Activated T-helper 2 cell treated with anti-CD3 and anti-CD28 coated beads, Interferon-gamma antibody, Interleukin-2, Interleukin-4, amounts not matched to agents 10 μg/mL and 5 μg/mL and 100 μg/mL, durations not matched to agents 14 hours and 24 hours and 36 hours (primary cell): ENCODE measurements at places on chromosomes 6 and 20. TPM values are rescaled to one million over a fixed set of nuclear protein-coding genes. Genes with fewer than 3 reads are reported as not detected.

- H3K4me3 ChIP-seq, result no peak overlapping the region
- H3K4me1 ChIP-seq, result no peaks in the 10 kb centered on the region
- DNase-seq, result no peak
- H3K27ac ChIP-seq, result no peak overlapping the region
- H3K36me3 ChIP-seq, result no peaks in the 10 kb centered on the region
- H3K27me3 ChIP-seq, result peaks cover 12% of the 10 kb centered on the region
Measured at GRCh38 chr6:166795879-166796278, 160.5 kb downstream of the RNASET2 start.

GRCh38 chr6:136036601-136037000 is 185.1 kb downstream of the PDE7B start:
- H3K4me1 ChIP-seq, result peaks cover 30% of the 10 kb centered on the region
- peaks cover 4% of the 10 kb centered on the region for H3K27me3 ChIP-seq
- no peak overlapping the region for H3K4me3 ChIP-seq
- no peak overlapping the region for H3K27ac ChIP-seq
- no peak for DNase-seq

The CALHM6 gene
- total RNA-seq, result 8.6 and 9.7 TPM in 2 replicates

- no peak for DNase-seq
- no peaks in the 10 kb centered on the region for H3K27me3 ChIP-seq
- H3K27ac ChIP-seq, result no peak overlapping the region
- no peak overlapping the region for H3K4me3 ChIP-seq
- no peaks in the 10 kb centered on the region for H3K36me3 ChIP-seq
- H3K4me1 ChIP-seq, result peaks cover 31% of the 10 kb centered on the region
Measured at GRCh38 chr20:50286609-50287008, 96.0 kb downstream of the CEBPB start.

The PRSS16 gene
- 0.55 and 0.57 TPM in 2 replicates for total RNA-seq

DNA sequence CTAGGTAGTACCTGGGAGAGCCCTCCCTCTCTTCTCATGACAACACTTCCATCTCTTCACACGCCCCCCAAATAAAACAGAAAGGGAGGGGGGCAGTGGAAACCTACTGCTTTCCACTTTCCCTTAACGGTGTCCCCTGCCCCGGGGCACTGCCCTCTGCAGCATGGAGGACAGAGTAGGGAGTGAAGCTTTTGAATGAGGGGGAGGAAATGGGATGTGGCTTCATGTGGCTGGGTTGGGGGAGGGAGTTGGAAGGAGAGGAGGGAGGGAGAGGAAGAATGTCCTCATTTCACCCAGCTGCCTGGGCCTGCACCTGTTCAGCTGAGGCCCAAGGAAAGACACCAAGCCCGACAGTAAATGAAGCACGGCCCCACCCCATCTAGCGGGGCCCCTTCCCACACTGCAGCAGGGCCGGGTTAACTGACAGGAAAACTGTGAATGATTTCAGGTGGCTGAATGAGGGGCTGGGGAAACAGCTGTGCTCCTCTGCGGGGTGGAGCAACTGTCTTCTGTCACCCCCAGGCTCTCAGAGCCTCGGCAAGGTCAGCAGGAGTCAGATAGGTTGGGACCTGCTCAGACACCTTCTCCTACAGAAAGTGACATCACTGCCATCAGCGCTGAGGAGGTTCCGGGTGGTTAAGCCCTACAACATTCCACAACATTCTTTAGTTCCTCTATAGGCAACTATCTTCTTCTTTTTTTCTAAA is 40.0 kb upstream of the TAF8 start:
- DNase-seq, result no peak
- no peaks in the 10 kb centered on the region for H3K27me3 ChIP-seq
- peak overlapping the region; percentile 93 for H3K27ac ChIP-seq
- peaks cover 59% of the 10 kb centered on the region for H3K4me1 ChIP-seq

DNA sequence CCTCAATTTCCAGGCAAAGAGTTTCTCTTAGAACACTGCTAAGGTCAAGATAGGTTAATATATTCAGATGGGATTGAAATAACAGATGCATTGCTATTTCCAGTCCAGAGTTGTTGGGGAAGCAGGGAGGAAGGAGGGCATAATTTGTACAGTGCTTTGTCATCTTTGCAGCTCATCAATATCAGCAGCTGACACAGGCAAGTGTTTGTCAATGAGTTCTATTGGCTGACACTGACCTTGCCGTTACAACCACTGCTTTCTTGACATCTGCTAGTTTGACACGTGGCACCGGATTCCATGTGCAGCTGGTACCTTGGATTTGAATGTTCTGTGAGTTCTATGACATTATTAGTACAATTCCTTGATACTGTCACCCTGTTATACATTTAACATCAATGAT is 28.0 kb upstream of the MLIP start:
- H3K4me1 ChIP-seq, result no peaks in the 10 kb centered on the region
- no peak for DNase-seq
- H3K27ac ChIP-seq, result no peak overlapping the region
- no peaks in the 10 kb centered on the region for H3K27me3 ChIP-seq

The CASS4 gene
- 4.6 and 4.7 TPM in 2 replicates for total RNA-seq

GRCh38 chr6:5098501-5099270 is 13.5 kb downstream of the PPP1R3G start:
- no peaks in the 10 kb centered on the region for H3K36me3 ChIP-seq
- DNase-seq, result no peak
- H3K27me3 ChIP-seq, result peaks cover 5% of the 10 kb centered on the region
- H3K27ac ChIP-seq, result no peak overlapping the region

The CGA gene
- 0.44 and 0.59 TPM in 2 replicates for total RNA-seq

The ANKRD6 gene
- total RNA-seq, result 2.2 TPM in 2 replicates

The ECT2L gene
- total RNA-seq, result not detected in 2 replicates

GRCh38 chr6:113293423-113293740 is 563.8 kb upstream of the MARCKS start:
- H3K36me3 ChIP-seq, result no peaks in the 10 kb centered on the region
- H3K4me3 ChIP-seq, result no peak overlapping the region
- DNase-seq, result no peak
- H3K27ac ChIP-seq, result no peak overlapping the region
- H3K4me1 ChIP-seq, result no peaks in the 10 kb centered on the region
- no peaks in the 10 kb centered on the region for H3K27me3 ChIP-seq

DNA sequence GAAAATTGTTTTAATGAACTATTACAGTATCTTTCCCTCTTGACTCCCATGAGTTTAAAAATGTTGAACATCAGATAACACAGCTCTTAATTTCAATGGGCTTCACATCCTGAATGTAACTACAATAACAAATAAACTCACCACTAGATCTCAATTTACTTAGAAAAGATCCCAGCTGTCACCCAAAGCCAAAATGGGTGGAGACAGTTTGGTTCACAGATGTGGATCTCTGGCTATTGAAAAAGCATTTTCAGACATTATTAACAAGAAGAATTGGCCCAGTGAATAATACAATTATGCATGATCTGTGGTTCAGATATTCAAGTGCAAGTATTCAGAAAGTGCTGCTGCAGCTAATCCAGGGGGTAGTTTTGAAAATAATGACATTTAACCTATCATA is 184.7 kb upstream of the RALGAPA2 start:
- H3K27me3 ChIP-seq, result peaks cover 3% of the 10 kb centered on the region
- no peaks in the 10 kb centered on the region for H3K4me1 ChIP-seq
- H3K4me3 ChIP-seq, result no peak overlapping the region
- H3K27ac ChIP-seq, result no peak overlapping the region

GRCh38 chr20:4102381-4102780 is 87.0 kb upstream of the RNF24 start:
- H3K4me1 ChIP-seq, result peaks cover 9% of the 10 kb centered on the region
- no peaks in the 10 kb centered on the region for H3K36me3 ChIP-seq
- no peak for DNase-seq
- H3K27me3 ChIP-seq, result peaks cover 10% of the 10 kb centered on the region
- H3K27ac ChIP-seq, result peak overlapping the region; percentile 80
- H3K4me3 ChIP-seq, result no peak overlapping the region

The BTBD3 gene
- total RNA-seq, result 13.2 and 15.1 TPM in 2 replicates

- H3K4me1 ChIP-seq, result peaks cover 39% of the 10 kb centered on the region
- H3K27me3 ChIP-seq, result no peaks in the 10 kb centered on the region
- no peak for DNase-seq
- peak overlapping the region; percentile 78 for H3K27ac ChIP-seq
Measured at GRCh38 chr20:45014671-45015415, 48.5 kb downstream of the STK4 start.

The OOEP gene
- total RNA-seq, result 0.46 TPM in 1 of 2 replicates, not detected in the other

The HEY2 gene
- not detected in 2 replicates for total RNA-seq

DNA sequence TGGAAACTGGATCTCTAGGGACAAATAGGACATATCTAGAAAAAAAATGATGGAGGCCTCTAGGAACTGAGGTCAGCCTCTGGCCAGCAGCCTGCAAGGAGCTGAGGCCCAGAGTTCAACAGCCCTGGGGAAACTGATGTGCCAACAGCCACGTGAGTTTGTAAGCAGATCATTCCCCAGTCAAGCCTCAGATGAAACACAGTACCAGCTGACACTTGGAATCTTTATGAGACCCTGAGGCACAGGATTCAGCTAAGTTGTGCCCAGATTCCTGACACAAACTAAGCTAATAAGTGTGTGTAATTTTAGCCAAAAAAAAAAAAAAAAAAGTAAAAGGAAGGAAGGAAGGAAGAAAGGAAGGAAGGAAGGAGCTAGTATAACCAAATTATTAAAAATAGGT is 1059.8 kb upstream of the MAP3K7 start:
- DNase-seq, result no peak
- H3K4me1 ChIP-seq, result no peaks in the 10 kb centered on the region
- H3K36me3 ChIP-seq, result no peaks in the 10 kb centered on the region
- H3K27ac ChIP-seq, result no peak overlapping the region
- no peak overlapping the region for H3K4me3 ChIP-seq

- no peaks in the 10 kb centered on the region for H3K4me1 ChIP-seq
- H3K27me3 ChIP-seq, result no peaks in the 10 kb centered on the region
- H3K36me3 ChIP-seq, result no peaks in the 10 kb centered on the region
- DNase-seq, result no peak
- H3K27ac ChIP-seq, result no peak overlapping the region
Measured at GRCh38 chr6:140003217-140003616, 628.8 kb upstream of the CITED2 start.

GRCh38 chr6:158782432-158783166 is 36.6 kb downstream of the EZR start:
- H3K36me3 ChIP-seq, result peaks cover 90% of the 10 kb centered on the region
- H3K27ac ChIP-seq, result peak overlapping the region; percentile 17
- no peak for DNase-seq
- H3K4me3 ChIP-seq, result no peak overlapping the region
- peaks cover 4% of the 10 kb centered on the region for H3K4me1 ChIP-seq
- no peaks in the 10 kb centered on the region for H3K27me3 ChIP-seq

- DNase-seq, result no peak
- no peaks in the 10 kb centered on the region for H3K36me3 ChIP-seq
- no peak overlapping the region for H3K4me3 ChIP-seq
- no peaks in the 10 kb centered on the region for H3K4me1 ChIP-seq
- no peak overlapping the region for H3K27ac ChIP-seq
Measured at GRCh38 chr6:156598855-156599180, 178.4 kb upstream of the ARID1B start.

DNA sequence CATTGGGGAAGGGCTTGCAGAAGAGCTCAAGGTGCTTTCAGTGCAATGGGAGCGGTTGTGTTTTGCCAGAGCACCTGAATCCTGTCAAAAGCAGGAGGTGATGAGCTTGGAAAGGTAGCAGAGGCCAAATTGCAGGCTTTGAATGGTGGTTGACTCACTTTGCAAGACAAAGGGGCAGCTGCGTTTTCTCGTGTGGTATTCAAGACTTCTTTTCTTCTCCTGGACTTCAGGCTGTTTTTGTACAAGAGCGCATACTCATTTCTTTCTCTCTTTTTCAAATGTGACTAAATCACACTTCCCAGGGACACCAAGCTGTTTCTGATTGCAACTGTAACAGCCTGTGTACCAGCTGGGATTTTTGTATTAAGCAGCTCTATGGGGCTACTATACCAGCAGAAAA is 32.3 kb downstream of the GHRH start:
- no peak overlapping the region for H3K4me3 ChIP-seq
- H3K4me1 ChIP-seq, result peaks cover 3% of the 10 kb centered on the region
- H3K27ac ChIP-seq, result no peak overlapping the region

The TCF21 gene
- not detected in 2 replicates for total RNA-seq

DNA sequence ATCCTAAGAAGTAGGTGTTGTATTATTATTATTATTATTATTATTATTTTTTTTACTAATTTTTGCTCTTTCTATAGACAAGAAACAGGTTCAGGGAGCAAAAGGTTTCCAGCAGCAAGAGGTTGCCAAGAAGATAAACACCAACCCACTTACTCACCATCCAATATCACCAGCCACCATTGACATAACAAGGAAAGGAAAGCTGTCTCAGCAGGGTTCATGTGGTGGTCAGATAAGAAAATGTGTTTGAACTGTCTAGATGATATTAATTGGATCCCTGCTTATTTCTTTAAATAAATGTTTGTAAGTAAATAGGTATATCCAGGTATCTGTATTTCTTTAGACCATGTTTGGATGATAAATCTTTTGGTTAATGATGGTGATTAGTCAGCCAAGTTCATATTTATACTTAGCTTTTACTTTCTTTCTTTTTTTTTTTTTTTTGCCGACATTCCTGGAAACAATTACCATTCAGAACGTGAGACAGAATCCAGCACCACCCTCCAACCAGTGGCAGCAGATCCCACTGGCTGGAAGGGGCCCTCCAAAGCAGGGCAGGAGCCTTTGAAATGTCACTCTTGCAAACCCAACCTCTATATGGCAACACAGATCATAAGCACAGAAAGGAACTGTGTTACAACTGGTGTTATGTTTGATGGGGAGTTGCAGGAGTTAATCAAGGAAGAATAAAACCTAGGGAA is 139.2 kb upstream of the ECI2 start:
- H3K4me1 ChIP-seq, result no peaks in the 10 kb centered on the region
- no peak for DNase-seq
- no peak overlapping the region for H3K27ac ChIP-seq
- no peaks in the 10 kb centered on the region for H3K36me3 ChIP-seq
- H3K4me3 ChIP-seq, result no peak overlapping the region

GRCh38 chr20:34824806-34825529 is 483 bp downstream of the NCOA6 start:
- DNase-seq, result peak; percentile 62
- peaks cover 29% of the 10 kb centered on the region for H3K4me1 ChIP-seq
- peak overlapping the region; percentile 98 for H3K4me3 ChIP-seq
- peaks cover 13% of the 10 kb centered on the region for H3K36me3 ChIP-seq
- H3K27ac ChIP-seq, result peak overlapping the region; percentile 94

- peaks cover 17% of the 10 kb centered on the region for H3K27me3 ChIP-seq
- no peak overlapping the region for H3K27ac ChIP-seq
- no peak for DNase-seq
- H3K36me3 ChIP-seq, result peaks cover 2% of the 10 kb centered on the region
Measured at GRCh38 chr6:150491811-150492172, 107.9 kb upstream of the PLEKHG1 start.

GRCh38 chr6:40355066-40355465 is 232.1 kb downstream of the LRFN2 start:
- no peak overlapping the region for H3K4me3 ChIP-seq
- H3K27me3 ChIP-seq, result peaks cover 5% of the 10 kb centered on the region
- no peak overlapping the region for H3K27ac ChIP-seq
- no peak for DNase-seq

- no peak for DNase-seq
- H3K4me3 ChIP-seq, result no peak overlapping the region
- no peaks in the 10 kb centered on the region for H3K27me3 ChIP-seq
- H3K36me3 ChIP-seq, result no peaks in the 10 kb centered on the region
Measured at GRCh38 chr6:23713211-23713610, 412.8 kb upstream of the NRSN1 start.

The TNF gene
- 94.4 and 96.8 TPM in 2 replicates for total RNA-seq

The MUC22 gene
- total RNA-seq, result not detected in 2 replicates
